ENCODE measurements at places on chromosomes 4 and X. TPM values are rescaled to one million over a fixed set of nuclear protein-coding genes. Genes with fewer than 3 reads are reported as not detected.

CYBB gene
- total RNA-seq = 0.06 TPM

GRCh38 chr4:53852343-53852742, 212.1 kb downstream of the CHIC2 start:
- DNase-seq = no peak

DNA sequence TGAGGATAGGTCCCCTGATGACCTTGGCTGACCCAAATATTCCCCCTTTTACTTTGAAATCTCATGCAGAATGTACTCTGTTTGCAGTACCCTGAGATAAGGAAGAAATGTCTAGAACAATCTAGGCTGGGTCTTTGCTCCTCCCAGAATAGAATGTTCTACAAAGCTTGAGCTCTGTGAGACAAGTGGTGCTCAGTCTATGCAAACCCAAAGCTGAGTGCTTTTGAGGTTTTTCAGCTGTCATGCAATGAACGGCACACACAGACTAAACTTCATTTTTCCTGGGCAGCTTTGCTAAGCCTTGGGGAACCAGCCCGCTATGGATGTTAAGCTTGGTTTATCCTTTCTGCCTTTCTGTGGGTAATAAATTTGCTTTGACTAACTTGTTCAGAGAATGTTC, 513.6 kb downstream of the FAT4 start:
- DNase-seq = no peak

DNA sequence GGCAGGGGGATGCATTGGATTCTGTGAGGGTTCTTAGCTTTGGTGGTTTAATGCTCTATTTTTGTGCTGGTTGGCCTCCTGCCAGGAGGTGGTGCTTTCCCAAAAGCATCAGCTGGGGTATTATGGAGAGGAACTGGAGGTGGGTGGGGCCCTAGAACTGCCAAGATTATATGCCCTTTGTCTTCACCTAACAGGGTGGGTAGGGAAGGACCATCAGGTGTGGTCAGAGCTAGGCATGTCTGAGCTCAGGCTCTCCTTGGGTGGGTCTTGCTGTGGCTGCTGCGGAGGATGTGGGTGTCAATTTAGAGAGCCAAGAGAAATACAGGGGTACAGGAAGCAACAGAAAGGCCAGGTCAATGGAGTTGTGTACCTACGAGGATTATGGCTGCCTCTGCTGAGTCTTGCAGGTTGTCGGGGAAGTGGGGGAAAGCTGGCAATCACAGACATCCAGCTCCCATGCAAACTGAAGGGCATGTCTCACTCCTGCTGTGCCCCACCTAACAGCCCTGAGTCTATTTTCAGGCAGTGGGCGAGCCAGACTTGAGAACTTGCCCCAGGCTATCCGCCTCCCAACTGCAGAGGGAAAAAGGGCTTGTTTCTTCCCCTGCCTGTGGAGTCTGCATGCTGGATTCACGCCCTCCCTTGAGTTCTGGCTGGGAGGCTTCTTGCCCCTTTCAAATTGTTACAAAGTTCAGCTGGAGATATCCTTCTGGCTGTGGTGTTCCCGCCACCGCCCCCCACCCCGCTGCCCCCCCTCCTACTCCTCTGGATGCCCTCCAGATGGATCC, 212.0 kb downstream of the COMMD8 start:
- DNase-seq = no peak

GRCh38 chrX:43106009-43106408, 328.0 kb upstream of the PPP1R2C start:
- no peak for DNase-seq

GRCh38 chr4:42683393-42683792, 26.5 kb upstream of the ATP8A1 start:
- no peak for DNase-seq
